ENCODE measurements at places on chromosomes 12 and 14.
A peak's percentile ranks its signal among the peaks of the same experiment; 100 is the strongest.

DNA sequence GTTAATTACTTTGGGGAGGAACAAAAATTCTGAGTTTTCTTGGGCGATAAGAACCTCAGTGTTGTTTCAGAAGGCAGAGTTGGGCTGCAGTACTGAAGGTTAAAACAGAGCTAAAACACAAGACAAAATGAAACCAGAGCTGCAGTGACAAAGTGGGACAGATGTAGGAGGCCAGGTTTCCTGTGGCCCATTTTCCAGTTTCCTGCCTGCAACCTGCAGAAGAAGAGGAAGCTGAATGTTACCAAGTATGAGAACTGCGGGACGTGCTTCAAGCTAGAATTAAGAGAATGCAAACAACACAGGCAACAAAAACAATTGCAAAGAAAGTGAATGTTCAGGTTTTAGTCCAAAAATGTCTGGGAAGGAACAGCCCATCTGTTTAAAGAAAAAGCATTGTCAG is 17.8 kb downstream of the ELK3 start:
- DNase-seq = no peak

DNA sequence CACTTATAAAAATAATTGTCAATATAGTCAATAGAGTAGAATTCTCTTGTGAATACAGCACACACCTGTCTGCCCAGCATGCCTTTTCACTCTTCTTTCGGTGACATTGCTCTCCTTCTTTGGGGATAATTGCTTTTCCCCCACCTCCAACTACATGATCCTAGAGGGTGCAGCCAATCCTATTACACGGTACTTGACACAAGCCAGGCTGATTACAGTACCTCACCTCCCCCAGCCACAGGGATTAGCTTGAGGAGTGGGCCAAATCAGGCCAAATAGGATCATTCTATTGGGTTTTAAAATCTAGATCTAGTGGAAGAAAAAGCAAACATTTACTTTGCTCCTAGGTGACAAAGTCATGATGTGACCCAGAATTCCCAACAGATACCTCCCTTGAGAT is 16.8 kb upstream of the NFYB start:
- DNase-seq = no peak

DNA sequence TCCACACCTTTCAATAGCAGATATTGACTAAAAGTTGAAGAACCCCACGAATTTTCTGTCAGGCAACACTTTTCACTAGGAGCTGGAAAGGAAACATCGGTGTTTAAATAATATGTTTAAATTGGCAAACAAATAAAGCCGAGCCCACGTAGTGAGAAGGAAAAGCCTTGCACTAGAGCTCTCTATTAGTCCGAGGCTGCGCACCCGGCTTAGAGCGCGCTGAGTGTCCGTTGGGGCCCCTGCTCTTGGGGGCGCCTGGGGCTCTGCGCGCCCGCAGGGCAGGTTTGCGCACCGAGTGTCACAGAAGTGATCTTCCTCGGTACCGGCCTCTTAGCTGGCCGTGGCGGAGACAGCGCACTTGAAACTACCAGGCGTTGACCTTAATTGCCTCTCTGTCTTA is 6.4 kb downstream of the TTC6 start:
- no peak for DNase-seq

DNA sequence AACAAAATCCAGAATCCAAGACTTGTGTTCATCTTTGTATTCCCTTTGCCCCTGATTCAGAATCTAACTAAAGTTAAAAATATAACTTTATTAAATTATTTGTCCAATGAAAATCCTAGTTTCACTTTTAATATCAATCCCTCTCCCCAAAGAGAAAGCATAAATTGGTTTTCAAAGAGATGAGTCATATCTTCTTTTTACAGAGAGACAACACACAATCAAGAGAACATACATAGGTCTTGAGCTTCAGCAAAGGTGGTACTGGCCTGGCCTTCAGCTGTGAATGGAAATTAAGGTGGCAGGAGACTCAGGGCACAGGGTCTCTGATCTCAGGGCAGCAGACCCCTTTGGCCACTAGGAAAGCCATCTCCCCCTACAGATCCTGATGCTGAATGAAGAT is 4.3 kb upstream of the ASCL1 start:
- no peak for DNase-seq

- no peak for DNase-seq
These were observed 128.3 kb upstream of the EVL start for GRCh38 chr14:99936738-99937474.

GRCh38 chr12:12807970-12808702 is 5.0 kb upstream of the DDX47 start:
- DNase-seq = peak; percentile 71

DNA sequence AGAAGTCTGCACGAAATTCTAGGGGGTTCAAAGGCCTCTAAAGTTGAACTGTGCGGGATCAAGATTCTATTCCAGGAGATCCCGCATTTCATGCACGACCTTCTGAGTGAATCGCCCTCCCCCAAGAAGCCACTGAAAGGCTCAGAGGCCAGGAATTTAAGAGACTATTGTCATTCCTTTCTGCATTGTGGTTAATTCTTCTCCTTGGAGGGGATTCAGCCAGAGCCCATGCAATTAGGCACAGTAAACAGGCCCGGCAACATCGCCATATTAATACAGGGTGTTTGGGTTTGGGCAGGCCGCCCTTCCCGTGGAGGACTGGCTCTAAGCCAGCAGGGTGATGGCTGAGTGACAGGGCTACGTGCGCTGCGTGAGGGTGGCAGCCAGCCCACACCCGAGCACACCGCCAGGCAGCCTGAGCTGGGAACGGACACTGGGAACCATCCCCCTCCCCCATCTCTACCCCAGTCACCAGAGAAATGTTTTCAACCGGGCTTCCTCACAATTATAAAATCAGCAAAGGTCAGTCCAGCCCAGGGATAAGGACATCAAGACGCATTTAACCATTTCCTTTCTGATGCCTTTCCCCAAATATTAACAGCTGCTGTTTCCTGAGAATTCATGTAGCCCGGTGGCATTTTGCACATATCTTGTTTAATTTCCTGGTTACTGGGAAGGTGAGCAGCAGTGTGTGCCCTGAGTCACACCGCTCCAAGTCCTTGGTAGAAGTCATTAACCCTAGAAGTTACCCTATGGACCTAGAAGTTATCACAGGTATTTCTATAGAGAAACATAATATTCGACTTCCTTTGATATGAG is 12.5 kb downstream of the EGLN3 start:
- DNase-seq = no peak

DNA sequence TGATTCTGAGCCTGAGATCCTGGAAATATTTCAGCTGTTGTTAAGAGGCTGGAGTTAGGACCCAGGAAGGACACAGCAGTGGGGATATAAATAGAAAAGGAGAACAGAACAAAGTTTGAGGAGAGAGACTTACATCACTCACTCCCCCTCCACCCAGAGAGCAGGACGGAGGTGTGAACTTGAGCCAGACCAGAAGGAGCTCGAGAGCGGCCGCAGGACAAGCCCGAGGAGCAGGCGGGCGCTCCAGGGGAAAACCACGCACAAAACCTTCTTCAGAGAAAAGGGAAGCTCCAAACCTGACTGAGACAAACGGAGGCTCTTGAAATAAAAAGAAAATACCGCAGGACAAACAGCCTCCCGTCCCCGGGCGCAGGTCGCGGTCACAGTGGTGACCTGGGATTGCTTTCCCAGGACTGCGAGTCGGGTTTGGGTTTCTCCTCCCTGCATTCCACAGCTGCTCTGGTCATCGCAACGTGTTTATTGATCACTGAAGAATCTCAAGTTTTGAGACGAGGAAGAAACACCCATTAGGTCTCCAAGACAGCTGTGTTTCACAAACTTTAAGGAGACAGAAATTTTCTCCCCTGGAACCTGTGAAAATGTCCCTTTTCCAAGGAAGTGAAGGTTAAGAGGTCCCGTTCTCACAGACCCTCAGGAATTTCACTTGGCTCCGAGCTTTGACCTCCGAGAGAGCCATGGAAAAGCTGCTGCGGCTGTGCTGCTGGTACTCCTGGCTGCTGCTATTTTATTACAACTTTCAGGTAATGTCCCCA is at the start of gene ADGRD1:
Gene ADGRD1 (plus strand): TSS at position 137 of the 773 bp plus-strand sequence. CDS start 559 bp downstream, at position 696.
- no peak for DNase-seq

GRCh38 chr14:74444866-74445265 is 18.9 kb upstream of the SYNDIG1L start:
- no peak for DNase-seq

GRCh38 chr12:76927170-76927784 is 48.5 kb upstream of the CSRP2 start:
- peak; percentile 35 for DNase-seq

DNA sequence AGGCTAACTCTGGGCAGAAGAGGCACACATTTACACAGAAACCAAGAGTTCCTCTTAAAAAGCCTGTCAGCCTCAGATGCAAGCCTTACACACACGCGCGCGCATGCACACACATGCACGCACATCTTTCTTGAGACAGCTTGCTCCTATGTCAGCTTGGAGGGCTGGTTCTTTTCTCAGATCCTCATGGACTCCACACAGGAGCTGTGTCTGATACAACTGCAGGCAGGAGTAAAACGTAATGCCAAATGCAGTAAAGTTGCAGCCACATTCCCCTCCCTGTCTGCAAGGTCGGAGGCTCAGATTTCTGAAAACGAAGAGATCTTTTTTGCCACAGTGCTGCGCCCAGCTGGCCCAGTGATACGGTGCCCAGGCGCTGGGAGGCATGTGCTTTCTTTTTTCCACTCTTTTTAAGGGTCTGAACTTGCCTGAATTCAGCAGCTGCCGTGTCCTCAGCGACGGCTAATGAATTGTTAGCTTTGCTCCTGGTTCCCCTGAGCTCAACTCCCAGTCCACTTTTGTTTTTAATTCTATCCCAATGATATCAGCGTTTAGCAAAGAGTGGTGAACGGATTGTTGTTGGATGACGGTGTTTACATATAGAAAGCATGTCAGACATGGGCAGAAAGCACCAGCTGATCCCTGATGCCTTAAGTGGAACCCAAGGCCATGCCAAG is 72.9 kb upstream of the FOXN3 start:
- no peak for DNase-seq

DNA sequence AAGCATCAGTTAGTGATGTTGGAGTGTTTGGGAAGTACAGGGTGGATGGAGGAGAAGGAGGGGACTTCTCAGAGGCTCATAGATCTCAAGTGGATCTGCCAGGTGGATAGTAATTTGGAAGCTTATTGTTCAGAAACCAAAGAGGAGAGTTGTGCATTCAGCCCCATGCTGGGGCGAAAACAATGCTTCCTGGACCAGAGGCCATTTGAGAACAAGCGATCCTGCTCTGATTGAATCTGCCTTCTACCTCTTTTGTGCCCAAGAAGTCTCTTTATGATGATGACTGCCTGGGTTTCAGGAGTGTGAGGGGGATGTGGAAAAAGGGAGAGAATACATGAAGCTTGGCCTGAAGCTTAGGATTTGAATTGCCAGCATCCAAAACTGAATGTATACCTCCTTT is 110.8 kb upstream of the SRRM4 start:
- no peak for DNase-seq

- peak; percentile 39 for DNase-seq
These were observed 24.6 kb downstream of the GPR65 start for GRCh38 chr14:88029500-88029899.

DNA sequence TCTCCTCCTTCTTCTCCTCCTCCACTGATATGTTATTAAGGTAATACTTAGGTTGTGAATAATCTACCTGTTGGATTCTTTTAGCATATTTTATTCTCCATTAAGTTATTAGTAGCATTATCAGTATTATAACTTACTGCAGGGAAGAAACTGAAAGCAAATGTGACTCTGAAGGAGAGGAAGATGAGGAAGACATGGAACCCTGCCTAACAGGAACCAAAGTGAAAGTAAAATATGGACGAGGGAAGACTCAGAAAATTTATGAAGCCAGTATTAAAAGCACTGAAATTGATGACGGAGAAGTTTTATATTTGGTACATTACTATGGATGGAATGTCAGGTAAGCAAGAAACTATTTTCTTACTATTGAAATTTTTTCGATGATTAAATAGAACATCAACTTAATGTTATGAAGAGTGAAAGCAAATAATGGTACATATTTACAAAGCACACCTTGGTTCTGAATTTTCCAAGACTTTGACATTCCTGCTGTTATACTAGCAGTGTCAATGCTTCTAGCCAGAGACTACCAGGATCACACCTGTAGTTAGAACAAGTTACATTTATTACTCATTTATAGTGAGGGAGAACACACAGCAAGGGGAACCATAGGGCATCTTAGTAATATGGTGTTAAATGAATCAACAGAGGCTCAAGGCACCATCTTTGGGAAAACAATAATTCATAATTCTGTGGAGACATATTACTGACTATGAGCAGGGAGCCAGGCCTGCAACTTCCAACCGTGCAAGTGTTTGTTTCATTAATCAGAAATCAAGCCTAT is 42.0 kb upstream of the TOMM20L start:
- DNase-seq = no peak

DNA sequence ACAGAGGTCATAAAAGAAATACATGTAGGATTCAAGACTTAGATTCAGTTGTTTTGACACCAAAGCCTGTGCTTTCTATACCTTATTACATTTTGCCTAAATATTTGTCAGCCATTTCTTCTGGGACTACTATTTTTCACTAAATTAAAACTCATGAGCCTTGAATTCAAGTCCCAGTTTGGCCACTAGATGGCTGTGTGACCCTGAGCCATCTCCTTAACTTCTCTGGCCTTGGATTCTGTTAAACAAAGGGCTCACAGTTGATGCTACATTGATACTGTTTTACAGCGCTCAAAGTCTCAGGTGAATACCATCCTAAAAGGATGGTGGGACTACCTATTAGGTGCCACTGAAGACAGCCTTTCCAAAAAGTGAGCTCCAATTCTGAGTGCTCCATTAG is 39.6 kb upstream of the CCDC198 start:
- peak; percentile 38 for DNase-seq

DNA sequence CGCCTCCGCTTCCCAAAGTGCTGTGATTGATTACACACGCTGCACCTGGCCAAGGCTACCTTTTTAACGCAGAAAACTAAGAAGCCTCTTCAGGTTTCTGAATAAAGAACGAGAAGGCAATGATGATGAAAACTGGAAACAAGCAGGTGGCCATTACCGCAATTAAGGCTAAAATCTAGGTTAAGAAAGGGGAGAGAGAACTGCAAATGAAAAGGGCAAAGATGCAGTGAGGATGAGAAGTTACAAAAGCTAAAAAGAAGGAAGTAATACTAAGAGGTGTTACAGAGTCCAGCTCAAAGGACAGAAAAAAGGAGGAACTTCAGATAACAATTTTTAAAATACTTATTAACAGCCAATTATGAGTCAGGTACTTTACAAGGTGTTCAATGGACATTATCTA is 79.7 kb downstream of the DUSP16 start:
- no peak for DNase-seq

DNA sequence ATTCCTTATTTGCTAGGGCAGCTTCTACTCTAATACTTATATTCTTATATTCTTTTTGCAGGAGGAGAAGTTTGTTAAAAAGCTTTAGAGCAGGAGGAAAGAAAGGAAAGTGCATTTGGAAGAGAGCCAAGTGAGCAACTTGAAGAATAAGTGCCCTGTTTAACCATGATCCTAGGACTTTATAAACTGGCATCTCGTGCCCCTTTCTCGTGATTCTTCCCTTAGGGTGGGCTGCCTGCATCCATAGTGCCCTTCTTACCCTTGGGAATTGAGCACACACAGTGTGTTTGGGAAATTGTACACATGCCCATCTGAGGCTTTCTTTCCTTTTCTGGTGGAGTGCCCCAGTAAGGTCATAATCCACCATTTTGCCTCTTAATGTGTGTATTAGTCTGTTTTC is 141.9 kb downstream of the NUBPL start:
- DNase-seq = no peak

- DNase-seq = no peak
These were observed 41.1 kb upstream of the CDKN3 start for GRCh38 chr14:54355698-54356097.
